ENCODE measurements at places on chromosomes 3 and 15. TPM values are rescaled to one million over a fixed set of nuclear protein-coding genes. Genes with fewer than 3 reads are reported as not detected.

DNA sequence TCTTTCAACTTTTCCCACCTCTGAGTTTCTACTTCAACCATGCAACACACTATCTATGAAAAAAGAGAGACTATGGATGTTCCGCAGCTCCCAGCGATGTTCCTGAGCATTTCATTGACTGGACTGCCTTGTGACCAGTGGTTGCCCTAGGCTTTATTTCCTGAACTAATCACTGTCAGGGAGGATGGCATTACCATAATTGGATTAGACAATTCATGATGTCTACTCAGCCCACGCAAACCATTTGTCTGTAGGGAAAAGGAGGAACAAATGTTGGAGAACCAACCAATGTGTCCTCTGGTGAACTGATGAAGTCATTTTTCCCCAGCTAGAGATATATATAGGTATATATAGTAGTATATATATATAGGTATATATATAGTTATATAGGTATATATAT is 229.3 kb upstream of the MCTP2 start:
- no peaks in the 10 kb centered on the region for H3K4me1 ChIP-seq
- H3K27me3 ChIP-seq = no peaks in the 10 kb centered on the region
- DNase-seq = no peak

GRCh38 chr3:59425371-59425770 is 375.5 kb upstream of the CFAP20DC start:
- H3K27ac ChIP-seq = peak overlapping the region; percentile 89
- peaks cover 2% of the 10 kb centered on the region for H3K36me3 ChIP-seq
- no peak for DNase-seq
- peaks cover 65% of the 10 kb centered on the region for H3K4me1 ChIP-seq
- H3K4me3 ChIP-seq = no peak overlapping the region

GRCh38 chr3:9901967-9902366 is 681 bp upstream of the IL17RE start:
- H3K4me3 ChIP-seq = peak overlapping the region; percentile 22
- H3K4me1 ChIP-seq = peaks cover 31% of the 10 kb centered on the region
- H3K27ac ChIP-seq = peak overlapping the region; percentile 66
- H3K36me3 ChIP-seq = no peaks in the 10 kb centered on the region
- DNase-seq = peak; percentile 46

The ACTRT3 gene
- 0.20 TPM for total RNA-seq

All from activated CD4-positive, alpha-beta T cell treated with anti-CD3 and anti-CD28 coated beads, Interleukin-2, amount 10 ng/mL, durations not matched to agents 7 days and 5 days (primary cell).